ENCODE measurements at places on chromosomes 1 and 21.

GRCh38 chr1:241316372-241316771 is 40.6 kb downstream of the RGS7 start:
- no peak for DNase-seq

GRCh38 chr1:33906156-33906555 is 42.3 kb downstream of the HMGB4 start:
- DNase-seq, result no peak

GRCh38 chr1:44436401-44437106 is 31.5 kb downstream of the RNF220 start:
- no peak for DNase-seq

GRCh38 chr21:17610911-17611310 is 1.8 kb downstream of the BTG3 start:
- peak; percentile 35 for DNase-seq

All from fibroblast of lung (primary cell).